Stimulated activated memory B cell treated with anti-CD40 and anti-IgM and Interleukin-4, amounts not matched to agents 10 μg/mL and 1 μg/mL and 100 μg/mL, for 72 hours (primary cell): ENCODE measurements at places on chromosomes 6 and 20.
A peak's percentile ranks its signal among the peaks of the same experiment; 100 is the strongest.

GRCh38 chr6:19731282-19731681, 105.9 kb upstream of the ID4 start:
- no peak for ATAC-seq

- ATAC-seq, result no peak
Observed at GRCh38 chr6:112997421-112998085, 650.4 kb downstream of the RFPL4B start.

GRCh38 chr6:119340796-119341487, 8.6 kb downstream of the MAN1A1 start:
- no peak for ATAC-seq

GRCh38 chr6:28737750-28738395, 185.9 kb downstream of the TRIM27 start:
- no peak for ATAC-seq

DNA sequence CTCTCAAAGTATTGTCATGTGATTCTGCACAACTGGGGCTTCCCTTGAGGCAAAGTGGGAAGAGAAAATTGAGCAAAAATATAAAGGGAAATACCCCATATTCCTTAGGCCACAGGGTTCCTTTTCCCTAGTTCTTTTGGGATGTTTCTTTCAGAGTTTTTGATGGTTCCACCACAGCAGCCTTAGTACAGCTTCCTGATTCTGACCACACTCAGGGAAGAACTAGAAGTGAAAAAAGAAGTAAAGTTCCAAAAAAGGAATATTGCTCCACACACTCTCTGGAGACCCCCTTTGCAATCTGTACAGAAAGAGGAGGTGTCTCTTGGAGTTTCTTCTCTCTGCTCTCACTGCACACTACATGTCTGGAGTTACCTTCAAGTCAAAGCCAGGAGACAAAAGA, 27.9 kb upstream of the HLA-DQA2 start:
- ATAC-seq, result no peak

DNA sequence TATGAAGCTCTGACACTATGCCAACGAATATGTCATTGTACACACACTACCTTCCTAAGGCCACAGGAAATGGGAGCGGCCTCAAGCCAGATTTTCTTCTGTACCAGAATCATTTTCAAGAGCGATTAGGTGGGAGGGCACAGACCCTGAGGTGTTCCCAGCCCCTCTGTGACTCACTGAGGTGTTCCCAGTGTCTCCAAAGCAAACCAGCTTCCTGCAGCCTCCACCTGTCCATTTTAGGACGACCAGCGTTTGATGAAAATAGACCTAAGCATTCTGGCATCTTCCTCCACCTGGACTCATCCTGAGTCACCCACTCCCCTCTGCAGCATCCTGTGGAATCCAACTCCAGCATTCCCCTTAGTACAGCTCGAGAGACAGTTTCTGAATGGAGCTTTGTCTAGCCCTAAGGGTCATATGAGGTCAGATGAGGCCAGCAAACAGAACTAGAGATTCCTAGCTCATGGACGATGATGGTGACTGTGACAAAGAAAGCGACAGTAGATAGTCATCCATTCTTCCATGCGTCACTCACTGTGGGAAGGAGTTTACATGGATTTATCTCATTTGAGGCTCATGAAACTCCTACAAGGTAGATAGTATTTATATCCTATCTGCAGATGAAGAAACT, 203.4 kb downstream of the PTPRT start:
- no peak for ATAC-seq

- ATAC-seq, result peak; percentile 9
Observed at GRCh38 chr20:15079594-15080340, 742.4 kb upstream of the FLRT3 start.

GRCh38 chr20:46213946-46214823, 94.1 kb downstream of the CDH22 start:
- no peak for ATAC-seq

DNA sequence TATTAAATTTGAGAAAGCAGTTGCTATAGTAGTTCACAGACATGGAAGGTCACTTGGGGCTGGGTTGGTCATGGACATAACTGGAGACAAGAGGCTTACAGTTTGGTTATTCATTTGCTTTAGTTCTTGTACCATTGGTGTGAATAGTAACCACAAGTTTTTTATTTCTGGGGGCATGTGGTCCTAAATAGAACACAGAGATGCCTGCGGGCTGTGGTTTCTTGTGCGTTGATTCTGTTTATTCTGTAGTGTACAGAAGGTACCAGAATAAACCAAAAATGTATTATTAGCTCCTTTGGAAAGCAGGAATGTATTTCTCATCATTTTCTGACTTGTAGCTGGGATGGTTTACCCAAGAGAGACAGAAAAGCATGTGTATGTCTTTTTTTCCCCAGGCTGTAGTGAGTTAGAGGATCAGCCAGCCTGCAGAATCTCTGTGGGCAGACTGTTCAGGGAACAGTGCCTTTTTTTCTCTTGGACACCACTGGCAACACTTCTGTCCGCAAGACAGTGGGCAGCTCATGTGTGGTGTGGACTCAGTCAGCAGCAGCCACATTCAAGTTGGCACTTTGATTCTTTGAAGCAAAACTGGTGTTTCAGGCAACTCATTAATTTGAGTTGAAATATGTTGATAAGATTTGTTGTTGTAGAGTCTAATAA, 122.1 kb downstream of the LRRC1 start:
- ATAC-seq, result no peak

DNA sequence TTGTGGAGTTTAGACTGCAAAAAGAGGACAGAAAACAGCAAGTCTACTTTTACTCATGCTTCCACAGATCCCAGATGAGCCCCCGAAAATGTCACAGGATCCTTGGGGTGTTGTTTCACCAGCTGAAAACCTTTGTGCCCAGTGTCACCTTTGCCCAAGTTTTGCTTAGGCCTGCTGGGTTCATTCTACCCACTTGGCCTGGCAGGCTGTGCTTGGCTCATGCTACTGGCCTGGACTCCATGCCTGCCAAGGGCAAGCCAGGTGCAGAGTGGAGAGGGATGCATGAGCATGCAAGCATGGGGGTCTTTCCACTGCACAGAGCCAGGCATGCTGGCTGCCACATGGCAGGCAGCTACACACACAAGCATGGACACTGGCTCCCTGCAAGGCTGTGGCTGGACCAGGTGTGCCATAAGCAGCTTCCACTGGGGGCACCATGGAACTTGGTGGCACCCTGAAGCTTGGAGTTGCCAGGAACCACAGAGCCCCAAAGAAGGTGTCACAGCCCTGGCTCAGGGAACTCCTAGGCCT, 1082.0 kb downstream of the KHDRBS2 start:
- ATAC-seq, result no peak

- peak; percentile 48 for ATAC-seq
Observed at GRCh38 chr6:26187981-26188635, 100.9 kb downstream of the HFE start.

DNA sequence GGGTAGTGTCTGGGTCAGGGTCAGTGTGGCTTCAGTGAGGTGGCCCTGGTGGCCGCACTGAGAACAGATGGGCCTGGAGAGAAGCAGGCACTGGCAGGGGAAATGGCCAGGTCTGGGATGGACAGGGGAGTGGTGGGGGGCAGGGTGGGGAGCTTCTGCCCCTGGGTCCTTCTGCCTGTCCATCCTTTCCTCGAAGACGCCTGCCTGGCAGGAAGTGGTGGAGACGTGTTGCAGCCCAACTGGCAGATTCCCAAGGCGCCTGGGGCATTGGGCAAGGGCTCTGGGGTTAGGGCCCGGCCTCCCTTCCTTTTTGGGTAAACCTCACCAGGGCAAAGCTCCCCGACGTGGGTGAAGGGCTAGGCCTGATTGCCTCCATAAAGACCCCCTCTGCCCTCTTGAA, 10.4 kb downstream of the SRC start:
- ATAC-seq, result no peak

GRCh38 chr6:84625506-84625905, 138.9 kb downstream of the TBX18 start:
- ATAC-seq, result no peak

- no peak for ATAC-seq
Observed at GRCh38 chr6:142307963-142308748, 6.3 kb downstream of the ADGRG6 start.

DNA sequence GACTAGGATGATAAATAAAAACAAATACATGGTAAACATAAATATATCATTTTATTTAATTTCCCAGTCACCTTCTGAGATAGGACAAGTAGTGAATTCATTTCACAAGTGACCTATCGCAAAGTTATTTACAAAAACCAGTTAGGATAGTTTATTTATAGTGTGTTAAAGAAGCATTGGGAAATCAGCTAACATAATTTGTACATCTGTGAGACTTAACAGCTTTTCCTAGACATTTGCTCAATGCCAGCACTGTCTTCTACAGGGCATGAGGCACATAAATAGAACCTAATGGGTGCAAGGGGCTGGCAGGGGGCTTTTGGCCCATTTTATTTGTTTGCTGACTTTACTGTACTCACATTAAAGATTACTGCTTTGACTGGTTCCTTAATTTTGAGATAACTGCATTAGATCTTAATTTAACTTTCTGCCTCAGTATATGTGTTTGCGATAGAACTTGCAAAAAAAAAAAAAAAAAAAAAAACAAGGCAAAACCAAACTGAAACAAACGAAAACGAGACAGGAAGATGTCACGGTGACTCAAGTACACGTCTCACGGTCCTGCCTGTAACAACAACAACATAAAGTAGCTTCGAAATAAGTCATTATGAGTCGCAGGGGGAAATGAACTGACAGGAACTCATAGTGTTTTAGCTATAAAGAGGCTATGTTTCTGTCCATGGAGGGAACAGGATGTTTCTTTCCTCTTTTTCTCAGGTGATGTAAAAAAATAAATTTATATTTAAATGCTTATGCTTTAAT, 133.7 kb upstream of the GMDS start:
- no peak for ATAC-seq

- no peak for ATAC-seq
Observed at GRCh38 chr20:23106271-23106851, 20.2 kb upstream of the CD93 start.
